ENCODE measurements at places on chromosomes 13 and 19.

DNA sequence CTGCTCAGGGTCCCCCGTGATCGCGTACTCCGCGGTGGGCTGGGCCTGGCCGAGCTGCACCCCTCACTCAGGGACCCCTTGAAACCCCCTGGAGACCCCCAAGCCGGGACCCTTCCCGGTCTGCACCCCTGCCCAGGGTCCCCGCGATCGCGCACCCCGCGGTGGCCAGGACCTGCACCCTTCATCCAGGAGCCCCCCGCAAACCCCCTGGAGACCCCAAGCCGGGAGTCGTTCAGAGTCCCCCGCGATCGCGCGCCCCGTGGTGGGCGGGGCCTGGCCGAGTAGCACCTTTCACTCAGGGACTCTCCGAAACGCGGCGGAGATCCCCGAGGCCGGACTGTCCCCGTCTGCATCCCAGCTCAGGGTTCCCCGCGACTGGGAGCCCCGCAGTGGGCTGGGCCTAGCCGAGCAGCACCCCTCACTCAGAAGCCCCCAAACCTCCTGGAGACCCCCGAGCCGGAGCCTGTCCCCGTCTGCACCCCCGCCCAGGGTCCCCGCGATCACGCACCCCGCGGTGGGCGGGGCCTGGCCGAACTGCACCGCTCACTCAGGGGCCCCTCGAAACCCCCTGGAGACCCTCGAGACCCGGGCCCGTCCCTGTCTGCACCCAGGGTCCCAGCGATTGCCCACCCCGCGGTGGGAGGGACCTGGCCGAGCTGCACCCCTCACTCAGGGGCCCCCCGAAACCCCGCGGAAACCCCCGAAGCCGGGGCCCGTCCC, 748 bp downstream of the LMNB2 start:
- DNase-seq, result no peak

- no peak for DNase-seq
Measured at GRCh38 chr13:113558461-113558860, 26.1 kb upstream of the TFDP1 start.

DNA sequence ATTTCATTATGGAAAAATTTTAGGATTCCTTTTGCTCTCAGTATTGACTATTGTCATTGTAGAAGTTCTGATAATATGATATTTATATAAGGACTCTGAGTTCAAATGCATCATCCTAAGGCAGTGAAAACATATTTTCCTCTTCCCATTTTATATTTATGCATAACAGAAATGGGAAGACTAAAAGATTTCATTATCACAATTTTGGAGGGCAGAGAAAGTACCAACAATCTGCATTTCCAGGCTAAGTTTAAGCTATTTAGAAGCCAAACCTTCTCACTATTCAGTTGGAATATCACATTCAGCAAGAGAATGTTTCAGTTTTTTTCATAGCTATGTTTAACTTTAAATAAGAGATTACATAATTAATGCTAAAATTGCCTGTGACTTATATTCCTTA, 558.5 kb upstream of the GPC6 start:
- DNase-seq, result no peak

- no peak for DNase-seq
Measured at GRCh38 chr13:58134012-58134411, 502.5 kb downstream of the PCDH17 start.

GRCh38 chr19:38663156-38663651, 15.8 kb downstream of the ACTN4 start:
- no peak for DNase-seq

- DNase-seq, result no peak
Measured at GRCh38 chr19:50328873-50329145, 368 bp downstream of the KCNC3 start.

DNA sequence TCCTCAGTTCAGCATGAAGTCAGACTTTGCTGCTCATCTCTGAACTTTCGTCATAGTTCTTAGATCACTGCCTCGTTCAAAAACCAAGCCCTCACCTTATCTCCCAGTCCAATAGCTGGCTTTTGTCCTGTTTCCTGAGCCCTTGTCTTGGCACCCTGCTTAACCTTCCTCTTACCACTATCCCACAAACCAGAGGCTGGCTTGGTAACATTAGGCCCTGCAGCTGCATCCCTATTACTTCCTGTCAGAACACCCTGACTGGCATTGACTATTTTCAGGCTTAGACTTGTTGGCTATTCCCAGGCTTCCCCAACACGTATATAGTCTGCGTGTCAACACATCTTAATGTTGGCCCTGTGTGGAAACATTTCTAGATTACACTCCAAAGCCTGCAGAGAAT, 172.4 kb downstream of the VWA8 start:
- no peak for DNase-seq

DNA sequence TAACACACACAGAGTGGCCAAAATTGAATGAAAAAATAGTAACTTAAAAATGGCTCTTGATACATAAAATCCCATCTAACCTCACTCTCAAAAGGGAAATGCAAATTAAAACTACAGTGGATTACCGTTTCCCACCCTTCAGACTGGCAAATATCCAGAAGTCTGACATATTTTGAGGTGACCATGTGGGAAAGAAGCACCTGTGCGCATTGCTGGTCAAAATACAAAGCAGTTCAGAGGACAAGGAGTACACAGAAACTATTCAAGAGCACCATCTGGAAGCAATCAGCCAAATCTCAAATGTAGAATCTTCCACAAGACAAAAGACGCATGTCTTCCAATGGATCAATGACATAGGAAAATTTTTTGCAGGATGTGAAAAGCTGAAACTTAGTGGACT, 23.2 kb downstream of the NALCN start:
- no peak for DNase-seq

- no peak for DNase-seq
Measured at GRCh38 chr19:41195675-41196497, 2.9 kb downstream of the CYP2S1 start.

GRCh38 chr13:43329702-43330101, 306.3 kb downstream of the DNAJC15 start:
- no peak for DNase-seq

GRCh38 chr19:46081928-46082727, 41.3 kb upstream of the IGFL4 start:
- DNase-seq, result no peak

DNA sequence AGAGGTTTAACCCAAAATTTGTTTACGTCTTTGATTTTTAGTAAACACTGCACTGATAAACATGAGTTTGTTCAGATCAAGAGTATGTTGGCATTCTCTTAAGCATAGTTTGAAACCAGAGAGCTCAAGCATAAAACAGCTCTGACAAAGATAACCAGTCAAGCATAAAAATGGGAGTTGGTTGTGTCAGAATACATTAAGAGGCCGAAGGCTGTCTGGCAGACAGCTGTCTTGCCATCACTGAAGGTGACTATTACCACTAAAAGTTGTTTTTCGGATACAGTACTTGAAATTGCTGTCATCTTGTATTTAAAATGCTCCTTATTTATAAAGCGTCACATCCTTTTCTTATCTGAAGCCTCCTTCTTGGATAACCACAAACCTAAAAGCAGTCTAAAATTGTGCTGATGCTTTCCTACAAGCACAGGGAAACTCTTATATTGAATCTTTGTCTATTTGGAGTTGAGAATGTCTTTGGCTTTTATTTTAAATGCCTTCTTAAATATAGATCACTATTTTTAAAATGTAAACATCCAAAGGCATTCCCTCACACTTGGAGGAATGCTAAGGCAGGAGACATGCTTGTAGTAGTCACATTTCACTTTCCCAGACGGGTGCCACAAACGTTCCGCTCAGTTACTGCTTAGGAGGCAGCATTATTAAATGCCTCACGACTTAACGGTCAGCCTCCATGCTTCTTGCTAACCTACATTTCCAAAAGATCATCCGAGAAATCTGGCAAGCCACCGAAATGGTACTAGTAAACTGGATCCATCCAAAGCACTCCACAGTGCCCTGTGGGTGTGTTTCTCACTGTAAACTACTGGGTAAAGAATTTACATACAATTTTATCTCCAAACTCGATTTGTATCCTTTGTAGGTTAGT, 1.5 kb downstream of the SMAD9 start:
- DNase-seq, result no peak

- no peak for DNase-seq
Measured at GRCh38 chr13:29165840-29166239, 345.7 kb downstream of the MTUS2 start.

DNA sequence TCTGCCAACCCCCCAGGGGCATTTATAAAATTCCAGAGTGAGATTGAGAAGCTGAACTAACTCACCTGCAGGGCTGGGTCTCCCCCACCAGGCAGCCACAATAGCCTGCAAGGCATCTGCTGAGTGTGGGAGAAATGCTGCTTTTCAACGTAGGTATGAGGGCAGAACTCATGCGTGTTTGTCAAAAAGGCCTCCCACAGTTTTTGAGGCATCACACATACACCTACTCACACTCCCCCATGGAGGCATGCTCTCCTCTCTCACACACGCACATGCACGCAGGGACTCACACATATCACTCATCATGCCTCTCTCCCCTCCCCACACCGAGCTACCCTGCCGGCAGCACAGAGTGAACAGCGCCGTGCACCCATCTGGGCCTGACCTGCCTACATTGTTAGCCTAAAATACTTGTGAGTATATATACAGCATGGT, 390.5 kb downstream of the FGF9 start:
- no peak for DNase-seq

DNA sequence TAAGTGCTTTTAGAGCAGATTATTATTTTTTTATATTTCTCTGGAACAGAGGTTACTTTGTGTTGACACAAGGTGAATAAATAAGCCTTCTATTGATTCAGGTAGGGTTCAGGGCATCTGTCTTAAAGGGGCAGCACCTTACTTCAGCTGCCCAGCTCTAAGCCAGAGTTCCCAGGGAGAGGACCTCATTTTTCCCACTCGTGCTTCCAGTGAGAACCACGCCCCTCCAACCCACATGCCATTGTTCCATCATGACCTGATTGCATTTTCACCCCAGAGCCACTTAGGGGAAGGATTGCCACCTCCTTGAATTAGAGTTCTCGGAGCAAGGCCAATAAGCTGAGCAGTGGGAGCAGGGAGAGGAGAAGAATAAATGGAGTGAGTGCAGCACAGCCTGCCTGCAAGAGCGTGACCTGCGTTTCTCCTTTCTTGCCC, 104.3 kb upstream of the FRY start:
- no peak for DNase-seq

- DNase-seq, result peak; percentile 76
Measured at GRCh38 chr19:49224879-49225278, 67.3 kb downstream of the TRPM4 start.

GRCh38 chr13:113443991-113444390, 9.3 kb downstream of the ADPRHL1 start:
- DNase-seq, result no peak

GRCh38 chr13:98492335-98493041, 84.4 kb downstream of the STK24 start:
- DNase-seq, result no peak

DNA sequence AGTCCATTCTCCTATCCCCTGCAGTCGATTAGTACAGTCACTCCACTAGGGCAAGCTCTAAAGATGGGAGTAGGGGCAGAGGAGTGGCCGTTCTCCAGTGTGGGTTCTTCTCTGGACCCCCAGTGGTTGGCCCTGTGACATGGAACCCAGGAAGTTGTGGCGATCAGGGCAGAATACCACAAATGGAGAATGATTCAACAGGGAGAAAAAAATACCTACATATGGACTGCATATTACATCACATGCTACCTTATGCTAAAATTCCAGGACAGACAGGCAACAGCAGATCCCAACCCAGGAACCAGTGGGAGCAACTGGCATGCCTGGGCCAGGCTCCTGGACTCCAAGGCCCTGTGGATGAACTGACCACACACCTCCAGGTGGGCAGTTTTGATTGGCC, 20.4 kb downstream of the POU2F2 start:
- DNase-seq, result no peak

- no peak for DNase-seq
Measured at GRCh38 chr19:325173-325936, 19.2 kb downstream of the MIER2 start.

- DNase-seq, result no peak
Measured at GRCh38 chr19:46718157-46718933, 1.4 kb upstream of the PRKD2 start.

GRCh38 chr13:22948421-22948820, 232.4 kb upstream of the SGCG start:
- DNase-seq, result no peak

DNA sequence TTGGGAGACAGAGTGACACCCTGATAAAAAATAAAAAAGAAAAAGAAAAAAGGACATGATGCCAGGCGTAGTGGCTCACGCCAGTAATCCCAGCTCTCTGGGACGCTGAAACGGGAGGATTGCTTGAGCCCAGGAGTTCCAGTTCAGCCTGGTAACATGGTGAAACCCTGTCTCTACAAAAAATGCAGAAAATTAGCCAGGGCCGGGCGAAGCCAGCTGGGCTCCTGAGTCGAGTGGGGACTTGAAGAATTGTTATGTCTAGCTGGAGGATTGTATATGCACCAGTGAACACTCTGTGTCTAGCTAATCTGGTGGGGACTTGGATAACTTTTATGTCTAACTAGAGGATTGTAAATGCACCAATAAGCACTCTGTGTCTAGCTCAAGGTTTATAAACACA, 32.3 kb downstream of the TMPRSS9 start:
- no peak for DNase-seq

DNA sequence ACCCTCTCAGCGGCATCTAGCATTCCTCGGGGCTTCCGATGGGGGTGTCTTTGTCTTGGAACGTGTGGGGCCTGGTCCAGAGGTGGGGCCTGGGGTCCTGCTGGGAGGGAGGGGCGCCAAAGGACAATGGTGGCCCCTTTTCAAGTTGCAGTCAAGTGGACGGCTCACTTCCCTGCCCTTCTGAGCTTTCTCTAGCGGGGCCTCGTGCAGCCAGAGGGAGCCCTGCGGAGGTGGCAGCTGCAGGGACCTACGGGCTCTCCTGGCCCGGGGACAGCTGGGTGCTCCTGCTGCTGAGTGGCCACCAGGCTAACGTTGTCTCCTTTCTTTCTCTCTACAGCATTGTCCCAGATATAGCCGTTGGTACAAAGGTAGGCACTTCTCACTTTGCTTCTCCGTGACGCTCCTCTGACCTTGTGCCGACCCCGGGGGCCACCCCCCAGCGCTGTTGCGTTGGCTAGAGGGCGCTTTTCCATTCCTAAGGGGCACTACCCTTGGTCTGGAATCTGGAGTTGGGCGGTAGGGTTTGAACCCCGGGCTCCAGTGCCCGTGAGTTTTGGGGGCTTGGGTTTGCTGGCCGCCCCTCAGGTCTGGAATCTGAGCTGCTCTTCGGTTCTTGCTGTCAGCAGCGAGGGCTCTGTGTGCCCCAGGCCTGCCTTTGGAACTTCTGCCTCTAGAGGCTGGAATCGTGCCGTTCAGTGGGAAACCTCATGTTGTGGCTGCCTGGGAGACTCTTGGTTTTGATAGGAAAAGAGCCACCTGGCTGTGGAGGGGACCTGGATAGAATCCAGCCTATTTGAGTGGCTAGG, 2.0 kb downstream of the PTBP1 start:
- peak; percentile 72 for DNase-seq

GRCh38 chr19:49651029-49651819, 9.2 kb downstream of the SCAF1 start:
- DNase-seq, result no peak

DNA sequence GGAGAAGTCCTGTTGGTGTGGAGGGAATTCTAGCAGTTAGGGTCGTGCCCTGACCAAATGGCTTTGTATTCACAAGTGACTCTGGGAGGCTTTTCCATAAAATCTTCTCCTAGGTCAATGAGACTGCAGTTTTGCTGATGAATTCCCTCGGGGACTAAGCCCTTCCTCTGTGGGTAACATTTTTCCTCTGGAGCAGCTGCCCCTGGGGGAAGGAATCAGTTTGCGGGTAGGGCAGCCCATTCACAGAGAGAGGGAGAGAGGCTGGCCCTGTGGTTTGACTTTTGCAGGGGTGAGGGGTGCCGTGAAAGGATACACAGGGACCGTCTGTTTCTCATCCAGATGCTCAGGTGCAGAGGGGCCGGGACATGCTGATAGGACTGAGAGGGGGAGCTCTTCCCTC, 67.3 kb downstream of the ERICH6B start:
- DNase-seq, result no peak

GRCh38 chr13:26050568-26051230, 1.1 kb downstream of the SHISA2 start:
- DNase-seq, result peak; percentile 89

All from glutamatergic neuron (in vitro differentiated cells).